ENCODE measurements at places on chromosomes 2 and 18.

GRCh38 chr2:122866095-122866494 is 1110.6 kb downstream of the TSN start:
- no peak for DNase-seq

DNA sequence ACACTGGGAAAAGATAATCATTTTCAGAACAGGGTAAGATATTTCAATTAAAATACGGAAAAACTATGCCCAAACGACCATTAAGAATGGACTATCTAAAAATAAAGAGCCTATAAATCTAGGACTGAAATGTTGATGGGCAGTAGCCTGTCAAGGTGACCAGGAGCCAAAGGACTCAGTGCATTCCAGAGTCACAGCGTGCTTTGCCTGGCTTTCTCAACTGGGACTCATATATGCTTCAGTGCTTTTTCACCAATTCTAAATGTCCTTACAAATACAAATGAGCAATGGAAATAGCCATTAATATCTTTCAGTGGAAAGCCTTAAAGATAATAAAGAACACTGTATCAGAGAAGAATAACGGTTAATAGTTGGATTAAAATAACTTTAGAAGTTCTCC is 35.4 kb downstream of the PREPL start:
- DNase-seq, result no peak

GRCh38 chr2:56806924-56807323 is 623.1 kb downstream of the CCDC85A start:
- DNase-seq, result no peak

DNA sequence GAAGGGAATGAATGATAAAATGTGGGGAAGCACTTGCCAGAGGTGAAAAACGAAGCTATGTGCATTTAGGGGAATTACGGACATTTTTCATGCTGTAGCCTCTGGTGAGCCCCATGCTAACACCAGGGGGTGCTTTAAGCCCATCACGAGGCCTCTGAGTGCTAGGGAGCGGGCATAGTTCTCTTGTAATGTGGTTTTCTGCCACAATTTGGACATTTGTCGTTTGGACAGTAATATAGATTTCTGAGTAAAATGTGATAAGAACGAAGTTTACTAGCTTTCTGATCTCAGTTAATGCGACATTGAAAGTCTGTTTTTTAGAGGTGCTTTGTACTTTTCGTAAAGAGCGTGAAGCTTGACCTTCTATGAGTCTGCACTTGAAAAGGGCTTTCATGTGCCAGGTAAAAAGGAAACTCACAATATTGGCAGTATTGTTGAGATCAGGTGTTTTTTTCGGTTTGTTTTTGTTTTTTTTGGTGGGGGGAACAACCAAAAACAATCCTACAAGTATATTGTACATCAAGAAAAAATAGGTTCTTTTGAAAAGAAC is 50.6 kb downstream of the TRAF3IP1 start:
- DNase-seq, result peak; percentile 43

DNA sequence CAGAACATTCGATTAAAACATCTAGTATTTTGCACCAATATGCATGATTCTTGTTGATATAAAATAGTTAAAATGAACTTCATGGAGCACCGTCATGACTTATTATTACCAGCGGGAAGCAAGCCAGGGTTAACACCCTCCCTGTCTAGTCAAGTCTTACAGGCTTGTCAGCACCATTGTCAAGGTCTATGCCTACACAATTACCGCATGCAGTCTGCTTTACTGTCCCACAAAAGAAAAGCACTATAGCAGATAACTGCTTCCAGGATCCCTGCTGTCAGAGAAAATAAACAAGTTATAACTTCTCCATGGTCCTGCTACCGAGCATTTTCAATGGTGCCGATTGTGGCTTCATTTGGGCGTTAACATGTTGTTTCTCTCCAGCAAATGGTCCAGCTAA is 968.0 kb upstream of the FAM98A start:
- no peak for DNase-seq

- no peak for DNase-seq
These were observed 52.0 kb upstream of the COL3A1 start for GRCh38 chr2:188922191-188922590.

GRCh38 chr2:235418918-235419317 is 74.9 kb upstream of the AGAP1 start:
- no peak for DNase-seq

GRCh38 chr2:85678377-85678776 is 10.4 kb upstream of the SFTPB start:
- no peak for DNase-seq

DNA sequence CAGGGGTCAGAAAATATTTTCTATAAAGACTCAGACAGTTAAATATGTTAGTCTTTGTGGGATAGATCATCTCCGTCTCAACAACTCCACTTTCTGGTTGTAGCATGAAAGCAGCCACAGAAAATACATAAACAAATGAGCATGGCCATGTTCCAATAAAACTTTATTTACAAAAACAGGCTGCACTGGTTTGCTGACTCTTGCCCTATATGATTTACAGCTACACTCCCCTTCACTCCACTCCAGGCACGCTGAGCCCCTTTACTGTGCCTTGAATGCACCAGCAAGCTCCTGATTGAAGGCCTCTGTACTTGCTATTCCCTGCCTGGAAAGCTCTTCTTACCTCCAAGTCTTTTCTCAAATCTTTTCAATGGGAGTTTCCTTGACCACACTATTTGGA is 5.8 kb upstream of the STAMBP start:
- DNase-seq, result no peak

DNA sequence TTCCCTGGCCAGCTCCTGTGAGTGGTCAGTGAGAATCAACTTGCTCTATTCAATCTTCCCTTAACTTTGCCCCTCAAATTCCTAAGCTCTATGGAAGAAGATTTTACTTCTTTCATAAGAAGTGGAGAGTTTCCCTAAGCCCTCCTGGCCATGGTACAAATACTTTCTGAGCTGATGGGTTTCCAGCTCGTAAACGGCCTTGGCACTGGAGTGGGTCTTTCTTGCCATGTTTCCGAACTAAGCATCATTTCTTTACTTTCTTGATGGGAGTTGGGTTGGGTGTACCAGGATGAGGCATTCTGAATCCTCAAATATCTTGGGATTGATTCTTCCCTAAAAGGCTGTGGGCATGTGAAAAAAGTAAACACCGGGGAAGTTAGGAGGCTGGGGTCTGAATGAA is 72.5 kb downstream of the ACKR3 start:
- DNase-seq, result no peak

GRCh38 chr2:12727641-12728040 is 10.9 kb downstream of the TRIB2 start:
- no peak for DNase-seq

DNA sequence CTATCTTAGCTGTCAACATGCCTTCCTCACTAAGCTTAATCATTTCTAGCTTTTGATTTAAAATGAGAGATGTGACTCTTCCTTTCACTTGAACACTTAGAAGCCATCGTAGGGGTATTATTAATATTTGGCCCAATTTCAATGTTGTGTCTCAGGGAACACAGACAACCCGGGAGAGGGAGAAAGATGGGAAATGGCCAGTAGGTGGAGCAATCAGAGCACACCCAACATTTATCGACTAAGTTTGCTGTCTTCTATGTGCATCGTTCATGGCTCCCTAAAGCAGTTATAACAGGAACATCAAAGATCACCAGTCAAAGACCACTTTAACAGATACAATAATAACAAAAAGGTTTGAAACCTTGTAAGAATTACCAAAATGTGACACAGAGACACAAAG is 110.2 kb downstream of the OLA1 start:
- no peak for DNase-seq

GRCh38 chr2:155727187-155727895 is 605.2 kb downstream of the NR4A2 start:
- DNase-seq, result no peak

GRCh38 chr2:75361486-75361885 is 162.2 kb upstream of the TACR1 start:
- DNase-seq, result no peak

- no peak for DNase-seq
These were observed 1.9 kb upstream of the SLC1A4 start for GRCh38 chr2:64987001-64987955.

- no peak for DNase-seq
These were observed 19.3 kb downstream of the FEZ2 start for GRCh38 chr2:36578343-36579296.

GRCh38 chr2:131556998-131557397 is 29.3 kb downstream of the CCDC74A start:
- DNase-seq, result no peak

GRCh38 chr2:152646775-152647174 is 70.5 kb downstream of the PRPF40A start:
- DNase-seq, result no peak

- DNase-seq, result no peak
These were observed 122.5 kb downstream of the PLA2R1 start for GRCh38 chr2:159939946-159940345.

- DNase-seq, result no peak
These were observed 52.0 kb downstream of the GYPC start for GRCh38 chr2:126707941-126708340.

DNA sequence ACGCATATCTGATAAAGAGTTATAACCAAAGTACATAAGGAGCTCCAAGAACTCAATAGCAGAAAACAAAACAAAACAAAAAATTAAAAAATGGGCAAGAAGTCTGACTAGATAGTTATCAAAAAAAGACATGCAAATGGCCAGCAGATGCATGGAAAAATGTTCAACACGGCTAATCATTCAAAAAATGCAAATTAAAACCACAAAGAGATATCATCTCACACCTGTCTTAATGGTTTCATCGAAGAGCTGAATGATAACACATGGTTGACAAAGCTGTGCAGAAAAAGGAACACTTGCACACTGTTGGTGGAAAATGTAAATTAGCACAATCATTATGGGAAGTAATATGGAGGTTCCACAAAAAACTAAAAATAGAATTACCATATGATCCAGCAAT is 751.3 kb upstream of the POU3F3 start:
- no peak for DNase-seq

GRCh38 chr2:905091-905832 is 45.4 kb upstream of the SNTG2 start:
- no peak for DNase-seq

GRCh38 chr2:8648441-8649213 is 33.2 kb upstream of the ID2 start:
- no peak for DNase-seq

DNA sequence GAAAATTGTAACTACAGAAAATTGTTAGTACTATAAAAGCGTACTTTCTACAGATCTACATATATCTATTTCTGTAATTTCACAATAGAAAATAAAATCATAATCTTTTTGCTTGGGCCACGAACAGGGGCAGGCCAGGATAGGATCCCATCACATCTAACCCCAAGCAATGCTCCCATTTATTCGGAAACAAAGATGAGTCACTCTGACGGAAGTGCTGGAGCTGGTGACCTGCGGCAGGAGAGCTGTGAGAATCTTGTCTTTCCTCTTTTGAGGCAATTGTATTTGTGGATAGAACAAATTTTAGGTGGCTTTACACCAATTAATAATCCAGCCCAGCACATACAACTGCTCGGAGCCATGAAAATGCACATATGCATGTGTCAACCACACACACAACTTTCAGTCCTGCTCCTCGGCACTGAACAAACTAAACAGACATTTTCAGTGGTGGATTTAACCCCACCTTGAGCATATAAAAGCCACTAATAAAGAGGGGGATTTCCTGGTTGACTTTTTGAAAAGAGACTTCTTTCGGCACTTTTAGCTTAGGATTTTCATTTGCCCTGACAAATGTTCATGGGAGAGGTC is 22.3 kb upstream of the INSIG2 start:
- DNase-seq, result no peak

GRCh38 chr18:48004577-48004976 is 74.1 kb upstream of the SMAD2 start:
- DNase-seq, result no peak

- DNase-seq, result no peak
These were observed 113.8 kb upstream of the RGPD4 start for GRCh38 chr2:107712857-107713256.

DNA sequence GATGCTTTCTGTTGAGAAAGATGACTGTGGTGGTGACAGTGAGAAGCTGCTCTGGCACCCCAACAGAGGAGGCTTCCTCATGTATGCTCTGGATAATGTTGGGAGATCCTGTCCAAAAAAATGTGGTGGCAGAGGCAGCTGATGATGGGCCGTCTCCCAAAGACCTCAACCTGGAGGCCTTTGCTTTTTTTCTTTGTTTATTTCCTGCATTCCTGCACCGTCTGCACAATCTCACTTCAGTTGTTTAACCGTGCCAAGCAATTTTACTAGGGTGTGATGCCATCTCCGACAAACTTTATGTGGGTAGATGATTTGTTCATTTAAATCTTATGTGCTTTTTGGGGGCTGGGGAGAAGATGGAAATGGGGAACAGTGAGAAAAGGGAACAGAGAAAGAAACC is 62.2 kb upstream of the IGFBP5 start:
- DNase-seq, result no peak

All from neural crest cell (in vitro differentiated cells).